ENCODE measurements at places on chromosomes 4 and X.

DNA sequence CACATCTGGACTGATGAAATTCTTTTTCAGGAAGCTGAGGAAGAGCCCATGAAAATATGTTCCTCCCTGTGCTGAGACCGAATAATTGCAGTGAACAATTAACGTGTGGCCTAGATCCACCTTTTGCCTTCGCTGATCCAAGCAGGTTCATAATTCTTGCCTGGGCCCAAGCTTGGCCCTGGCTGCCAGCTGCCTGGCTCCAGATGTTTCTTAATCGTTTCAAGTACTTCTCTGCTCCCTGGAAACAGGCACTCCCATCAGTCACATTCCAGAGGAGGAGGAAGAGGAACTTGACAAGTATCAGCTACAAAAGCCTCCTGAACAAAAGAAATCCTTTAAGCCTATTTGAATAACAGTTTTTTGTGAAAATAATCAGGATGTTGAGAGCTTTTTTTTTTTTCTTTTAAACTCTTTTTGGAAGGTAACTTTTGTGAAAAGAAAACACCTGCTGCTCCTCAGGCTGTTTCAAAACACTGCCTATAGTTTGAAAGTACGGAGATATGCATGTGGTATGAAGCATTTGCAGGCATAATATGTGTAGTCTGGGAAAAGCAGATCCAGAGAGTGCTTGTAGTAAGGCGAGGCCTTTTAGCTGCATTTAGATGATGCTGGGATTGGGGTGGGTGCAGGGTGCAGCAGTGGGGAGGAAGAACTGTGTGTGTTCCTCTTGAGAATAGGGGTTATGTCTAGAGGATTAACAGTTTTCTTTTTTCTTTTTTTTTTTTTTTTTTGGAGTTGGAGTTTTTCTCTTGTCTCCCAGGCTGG, 154.4 kb downstream of the PTTG2 start:
- peak; percentile 23 for DNase-seq

GRCh38 chr4:122823476-122823875, 3.2 kb upstream of the FGF2 start:
- no peak for DNase-seq

- peak; percentile 18 for DNase-seq
Observed at GRCh38 chrX:95733426-95733825, 951.2 kb upstream of the DIAPH2 start.

DNA sequence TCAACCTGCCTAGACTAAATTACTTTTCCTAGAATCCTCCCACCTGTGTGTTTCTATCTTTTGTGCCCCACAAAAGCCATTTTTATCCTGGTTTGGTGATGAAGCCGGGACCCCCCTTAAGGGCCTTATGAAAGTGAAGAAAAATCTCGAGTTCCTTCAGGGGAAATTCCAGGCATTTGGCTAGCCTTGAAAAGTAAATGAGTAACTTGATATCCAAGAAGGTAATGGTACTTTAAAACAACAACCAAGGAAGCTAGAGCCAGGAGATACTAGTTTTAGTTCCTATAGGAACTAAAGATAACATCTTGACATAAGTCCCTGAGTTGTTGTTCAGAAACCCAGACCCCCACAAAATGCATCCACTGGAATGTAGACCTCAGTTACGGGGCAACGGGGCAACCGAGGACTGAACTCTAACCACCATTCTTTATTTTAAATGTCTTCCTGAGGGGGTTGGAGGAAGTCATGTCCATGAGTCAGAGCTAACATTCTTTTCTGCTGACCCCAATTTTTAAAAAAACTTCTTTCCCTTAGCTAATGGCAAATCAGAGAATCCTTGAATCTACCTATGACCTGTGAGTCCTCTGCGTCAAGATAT, 73.9 kb downstream of the VCX3A start:
- no peak for DNase-seq

GRCh38 chrX:153884136-153884535, 1.8 kb downstream of the L1CAM start:
- DNase-seq: no peak

DNA sequence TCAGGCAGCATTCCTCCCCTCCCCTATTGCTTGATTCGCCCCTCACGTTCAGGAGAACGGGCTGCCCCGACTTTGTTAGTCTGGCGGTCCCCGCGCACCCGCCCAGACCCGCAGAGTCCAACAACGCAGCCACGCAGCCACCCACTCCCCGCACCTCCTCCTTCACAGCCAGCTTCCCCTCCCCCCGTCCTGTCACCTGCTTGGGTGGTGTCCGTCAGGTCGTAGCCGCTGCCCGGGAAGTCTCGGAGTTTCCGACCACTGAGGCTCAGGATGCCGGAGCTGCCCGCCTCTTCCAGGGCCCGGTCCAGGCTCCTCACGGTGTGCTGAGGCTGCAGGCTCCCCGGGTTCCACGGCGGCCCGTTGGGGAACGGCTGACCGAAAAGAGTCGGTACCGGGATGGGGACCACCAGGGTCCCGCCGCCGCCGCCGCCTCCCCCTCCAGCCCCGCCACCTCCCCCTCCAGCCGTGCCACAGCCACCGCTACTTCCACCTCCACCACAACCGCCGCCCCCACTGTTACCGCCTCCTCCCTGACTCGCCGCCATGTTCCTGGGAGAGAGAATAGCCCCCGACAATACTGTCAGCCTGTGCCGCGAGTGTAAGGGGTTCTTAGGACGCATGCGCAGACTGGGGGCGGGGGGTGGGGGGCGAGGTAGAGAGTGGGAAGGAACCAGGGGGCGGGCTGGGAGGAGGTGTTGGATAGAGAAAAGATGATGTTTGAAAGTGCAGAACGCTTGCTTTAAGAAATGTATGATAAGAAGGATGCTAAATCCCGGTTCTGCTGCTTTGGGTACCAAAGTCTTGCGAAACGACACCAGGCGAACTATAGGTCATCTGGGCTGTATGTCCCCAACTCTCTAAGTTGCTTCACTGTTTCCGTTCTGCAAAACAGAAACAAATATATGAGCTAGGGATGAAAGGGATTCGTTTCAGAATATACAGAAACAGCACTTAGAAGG, at the start of gene LRCH2:
LRCH2 (minus strand) TSS at position 600 of the 959 bp plus-strand sequence; CDS start at position 545, 55 bp downstream.
- DNase-seq: peak; percentile 85

GRCh38 chr4:55038176-55038890, 87.1 kb downstream of the KDR start:
- DNase-seq: no peak

DNA sequence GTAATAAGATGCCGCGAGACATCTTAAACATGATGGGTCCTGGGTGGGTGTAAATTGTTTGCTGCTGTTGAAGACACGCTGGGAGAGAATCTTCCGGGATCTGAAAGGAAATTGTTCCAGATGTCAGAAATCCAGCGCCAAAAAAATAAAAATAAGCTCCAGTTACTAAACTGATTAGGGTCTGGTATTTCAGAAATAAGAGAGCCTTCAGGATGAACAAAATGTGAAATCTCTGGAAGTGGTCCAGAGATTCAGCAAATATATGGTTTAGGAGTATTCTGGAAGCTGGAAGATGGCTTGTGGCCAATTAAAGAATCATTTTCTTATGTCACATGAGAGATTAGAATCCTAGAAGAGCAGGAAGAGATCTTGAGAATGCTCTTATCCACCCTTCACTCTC, 75.8 kb upstream of the NHS start:
- no peak for DNase-seq

DNA sequence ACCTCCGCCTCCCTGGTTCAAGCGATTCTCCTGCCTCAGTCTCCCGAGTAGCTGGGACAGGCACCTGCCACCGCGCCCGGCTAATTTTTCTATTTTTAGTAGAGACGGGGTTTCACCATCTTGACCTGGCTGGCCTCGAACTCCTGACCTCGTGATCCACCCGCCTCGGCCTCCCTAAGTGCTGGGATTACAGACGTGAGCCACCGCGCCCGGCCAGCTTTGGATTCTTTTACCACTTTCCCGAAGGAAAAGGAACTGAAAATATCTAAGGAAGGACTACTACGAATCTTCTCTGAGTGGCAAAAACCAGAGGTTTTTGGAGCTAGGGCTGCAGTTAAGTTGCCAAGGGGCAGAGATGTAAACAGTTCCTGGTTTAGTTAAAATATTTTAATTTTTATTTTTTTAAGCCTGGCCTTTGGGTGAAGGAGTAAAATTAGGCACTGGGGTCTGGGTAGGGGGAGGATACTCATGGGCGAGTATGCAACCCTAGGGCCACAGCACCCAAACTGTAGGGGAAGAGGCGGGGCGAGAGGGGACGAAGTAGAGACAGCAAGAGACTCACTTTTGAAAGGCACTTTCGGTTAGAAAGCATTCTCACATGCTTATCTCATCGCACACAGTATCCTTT, 525 bp upstream of the CISD2 start:
- DNase-seq: peak; percentile 31

- no peak for DNase-seq
Observed at GRCh38 chr4:123343400-123344041, 53.1 kb upstream of the SPRY1 start.

Measured in SJCRH30 (cell line).